Activated CD4-positive, CD25-positive, alpha-beta regulatory T cell treated with anti-CD3 and anti-CD28 coated beads, Interleukin-2, amount 50 U/mL, for 72 hours (primary cell): ENCODE measurements at places on chromosomes 11 and 22.
A peak's percentile ranks its signal among the peaks of the same experiment; 100 is the strongest.

DNA sequence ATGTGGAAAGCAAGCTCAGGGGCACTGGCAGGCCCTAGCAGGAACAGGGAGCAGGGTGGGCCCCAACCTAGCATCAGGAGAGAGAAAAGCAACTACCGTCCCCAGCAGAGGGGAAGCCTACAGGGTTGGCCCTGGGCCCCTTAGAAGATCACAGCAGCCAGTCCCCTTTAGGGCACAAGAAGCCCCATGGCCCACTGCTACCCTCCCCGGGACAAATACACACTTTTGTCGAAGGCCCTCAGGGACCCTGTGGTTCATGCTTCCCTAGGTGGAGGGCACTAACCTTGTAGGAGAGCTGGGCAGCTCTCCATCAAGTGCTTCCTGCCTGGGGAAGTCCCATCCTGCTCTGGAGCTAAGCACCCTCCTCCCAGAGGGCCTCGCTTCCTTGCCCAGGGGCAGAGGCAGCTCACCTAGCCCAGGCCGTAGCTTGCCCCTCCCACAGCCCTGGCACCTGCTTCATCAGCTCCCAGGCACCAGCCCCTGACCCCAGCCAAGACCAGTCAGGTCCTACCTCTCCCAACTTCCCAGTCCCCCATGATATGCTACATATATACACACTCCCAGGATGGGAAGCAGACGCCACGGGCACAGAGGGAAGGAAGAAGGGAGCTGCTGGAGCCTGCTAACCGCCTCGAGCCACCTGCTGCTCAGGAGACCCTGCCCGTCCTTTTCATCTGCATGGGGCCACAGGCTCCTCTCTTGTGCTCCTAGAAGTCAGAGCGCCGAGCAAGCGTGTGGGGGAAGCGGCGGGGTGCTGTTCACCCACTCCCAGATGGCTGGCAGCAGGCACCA lies 20.1 kb downstream of the SUN2 start:
- no peak for DNase-seq

- DNase-seq, result no peak
Measured at GRCh38 chr22:28989484-28989883, 72.1 kb downstream of the C22orf31 start.

GRCh38 chr11:76193219-76193618 lies 13.1 kb downstream of the WNT11 start:
- DNase-seq, result no peak

- no peak for DNase-seq
Measured at GRCh38 chr11:86460461-86461385, 86.0 kb downstream of the CCDC81 start.

DNA sequence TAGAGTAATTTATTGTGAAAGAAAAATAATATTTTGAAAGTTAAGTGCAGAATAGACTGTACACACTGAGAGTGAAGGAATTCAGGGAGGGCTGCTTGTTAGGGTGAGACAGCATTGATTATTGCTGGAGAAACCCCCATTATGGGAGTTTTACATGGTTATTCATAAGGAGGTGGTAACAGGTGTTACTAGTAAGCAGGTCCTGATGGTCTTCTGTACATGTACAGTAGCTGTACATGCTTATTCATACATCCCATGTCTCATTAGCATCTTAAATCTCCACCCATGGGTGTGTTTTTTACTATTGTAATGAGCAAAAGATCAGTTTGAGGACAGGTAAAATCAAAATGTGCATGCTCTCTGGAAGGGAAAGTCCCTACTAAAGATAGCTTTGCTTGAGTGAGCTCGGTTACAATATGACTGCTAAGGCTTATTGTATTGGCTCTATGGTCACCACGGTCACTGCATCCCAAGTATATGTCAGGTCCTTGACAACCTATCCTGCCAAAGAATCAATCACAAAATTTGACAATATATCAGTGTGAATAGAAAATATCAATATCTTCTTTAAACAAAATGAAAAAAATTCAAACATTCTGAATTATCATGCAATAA lies 6.2 kb downstream of the KDM4F start:
- no peak for DNase-seq

GRCh38 chr11:86314636-86315035 lies 12.6 kb downstream of the HIKESHI start:
- DNase-seq, result no peak

DNA sequence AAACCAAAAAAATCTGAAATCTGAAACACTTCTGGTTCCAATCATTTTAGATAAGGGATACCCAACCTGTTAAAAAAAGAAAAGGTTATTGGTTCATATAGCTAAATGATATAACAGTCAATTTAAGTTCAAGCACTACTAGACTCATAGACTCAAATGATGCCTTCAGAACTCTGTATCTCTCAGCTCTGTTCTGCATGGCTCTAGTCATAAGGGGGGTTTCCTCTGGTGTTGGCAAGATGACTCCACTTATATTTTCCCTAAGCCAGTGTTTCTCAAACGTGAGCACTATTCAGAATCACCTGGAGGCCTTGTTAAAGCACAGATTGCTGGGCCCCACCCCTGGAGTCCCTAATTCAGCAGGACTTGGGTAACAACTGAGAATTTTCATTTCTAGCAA lies 11.5 kb upstream of the RRAS2 start:
- no peak for DNase-seq

DNA sequence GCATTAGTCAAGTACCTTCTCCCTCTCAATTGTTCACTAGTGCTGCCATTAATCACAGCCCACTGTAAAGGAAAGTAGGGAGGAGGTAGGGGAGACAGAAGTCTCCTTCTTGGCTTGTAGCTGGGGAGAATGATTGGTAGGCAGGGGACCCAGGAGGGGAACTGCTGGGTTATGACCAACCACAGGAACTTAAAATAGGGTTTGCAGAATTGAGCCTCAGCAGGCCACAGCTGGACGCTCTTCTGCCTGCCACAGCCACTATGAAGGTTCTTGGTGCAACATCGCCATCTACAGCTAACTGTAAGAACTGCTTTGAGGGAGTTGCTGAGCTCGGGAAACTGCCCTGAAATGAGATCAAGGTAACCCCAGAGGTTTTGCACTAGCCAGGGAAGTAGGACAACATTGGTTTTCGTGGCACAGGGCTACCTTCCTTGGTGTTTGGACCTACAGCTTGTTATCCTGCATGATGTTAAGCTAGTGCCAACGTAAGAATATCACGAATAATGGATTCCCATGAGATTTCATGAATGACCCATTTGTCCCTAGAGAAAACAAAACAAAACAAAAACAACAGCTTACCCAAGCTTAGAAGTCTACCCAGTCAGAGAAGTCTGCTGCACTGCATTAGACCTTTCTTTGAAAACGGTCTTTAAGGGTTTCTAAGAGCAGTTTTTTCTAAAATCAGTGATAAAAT lies 787.1 kb upstream of the API5 start:
- no peak for DNase-seq

DNA sequence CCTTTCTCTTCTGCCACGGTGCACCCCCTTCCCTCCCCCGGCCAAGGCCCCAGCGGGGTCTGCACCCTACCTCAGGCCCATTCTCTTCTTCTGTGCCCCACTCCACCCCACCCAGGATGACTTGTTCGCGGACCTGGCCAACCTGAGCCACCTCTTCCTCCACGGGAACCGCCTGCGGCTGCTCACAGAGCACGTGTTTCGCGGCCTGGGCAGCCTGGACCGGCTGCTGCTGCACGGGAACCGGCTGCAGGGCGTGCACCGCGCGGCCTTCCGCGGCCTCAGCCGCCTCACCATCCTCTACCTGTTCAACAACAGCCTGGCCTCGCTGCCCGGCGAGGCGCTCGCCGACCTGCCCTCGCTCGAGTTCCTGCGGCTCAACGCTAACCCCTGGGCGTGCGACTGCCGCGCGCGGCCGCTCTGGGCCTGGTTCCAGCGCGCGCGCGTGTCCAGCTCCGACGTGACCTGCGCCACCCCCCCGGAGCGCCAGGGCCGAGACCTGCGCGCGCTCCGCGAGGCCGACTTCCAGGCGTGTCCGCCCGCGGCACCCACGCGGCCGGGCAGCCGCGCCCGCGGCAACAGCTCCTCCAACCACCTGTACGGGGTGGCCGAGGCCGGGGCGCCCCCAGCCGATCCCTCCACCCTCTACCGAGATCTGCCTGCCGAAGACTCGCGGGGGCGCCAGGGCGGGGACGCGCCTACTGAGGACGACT lies 15.9 kb downstream of the RTN4RL2 start:
- DNase-seq, result no peak

DNA sequence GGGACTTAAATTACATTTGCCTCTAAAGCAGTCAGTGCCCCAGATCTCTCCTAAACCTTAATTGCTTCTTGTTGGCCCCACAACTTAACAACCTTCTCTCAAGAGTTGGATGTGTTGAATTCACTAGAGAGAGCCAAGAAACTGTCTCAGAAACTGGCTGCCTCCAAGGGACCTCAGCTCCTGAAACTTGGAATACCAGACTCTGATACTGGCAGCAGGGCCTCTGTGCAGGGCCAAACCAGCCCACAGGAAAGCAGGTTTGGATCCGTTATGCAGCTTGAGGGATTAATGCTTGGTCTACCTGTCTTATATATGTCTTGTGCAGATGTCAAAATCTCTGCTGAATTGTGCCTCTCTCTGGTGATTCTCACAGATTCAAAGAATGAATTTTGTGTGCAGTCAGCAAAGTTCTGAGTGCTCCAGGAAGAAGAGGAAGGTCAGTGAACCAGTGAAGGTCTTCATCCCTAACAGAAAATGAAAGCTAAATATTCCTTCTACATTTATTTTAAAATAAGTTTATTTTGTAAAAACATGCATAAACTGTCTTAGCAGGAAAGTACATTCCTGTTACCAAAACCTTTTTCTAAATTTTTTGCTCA lies 70.8 kb downstream of the LIF start:
- DNase-seq, result no peak

- no peak for DNase-seq
Measured at GRCh38 chr11:86116386-86116726, 47.5 kb upstream of the PICALM start.

GRCh38 chr11:9821008-9821752 lies 157.3 kb downstream of the SWAP70 start:
- no peak for DNase-seq

- peak; percentile 39 for DNase-seq
Measured at GRCh38 chr11:66221726-66222236, 46.7 kb upstream of the RAB1B start.

DNA sequence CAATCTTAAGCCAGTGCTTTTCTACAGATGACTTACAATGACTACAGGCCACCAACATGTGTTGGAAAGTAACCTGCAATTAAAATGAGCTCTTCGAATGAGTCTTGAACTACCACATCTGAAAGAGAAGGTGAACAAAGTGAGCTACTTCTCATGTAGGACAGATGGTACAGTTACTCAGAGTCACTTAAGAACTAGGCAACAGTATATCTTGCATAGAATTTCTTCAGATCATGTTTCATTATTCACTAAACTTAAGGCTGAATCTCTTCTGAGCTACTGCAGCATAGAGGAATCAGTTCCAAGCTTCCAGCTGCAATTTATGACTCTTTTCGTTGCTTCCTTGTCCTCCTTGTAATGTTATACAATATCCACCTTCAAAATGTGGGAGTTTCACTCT lies 270.9 kb downstream of the TTC28 start:
- no peak for DNase-seq

GRCh38 chr11:111327908-111328624 lies 29.7 kb downstream of the POU2AF3 start:
- DNase-seq, result no peak

DNA sequence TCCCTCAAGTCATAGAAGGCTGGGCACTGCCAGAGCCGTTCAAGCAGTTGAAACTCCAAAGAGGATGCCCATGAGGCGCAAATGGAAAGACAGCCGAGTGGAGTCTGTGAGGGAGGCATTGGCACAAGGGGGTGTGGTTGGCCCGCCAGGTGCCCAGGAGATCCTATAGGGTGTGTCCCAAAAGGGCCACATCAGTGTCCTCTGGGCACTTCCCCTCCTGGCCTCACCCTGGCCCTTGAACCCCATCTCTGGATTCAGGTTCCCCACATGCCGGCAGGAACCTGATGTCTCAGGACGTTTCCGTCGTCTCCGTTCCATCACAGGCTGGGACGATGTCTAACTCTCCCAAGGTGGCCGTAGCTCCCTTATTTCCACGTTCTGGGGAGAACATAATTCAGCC lies 54.3 kb downstream of the SBF1 start:
- no peak for DNase-seq

- no peak for DNase-seq
Measured at GRCh38 chr11:32343325-32344008, 91.9 kb downstream of the WT1 start.

DNA sequence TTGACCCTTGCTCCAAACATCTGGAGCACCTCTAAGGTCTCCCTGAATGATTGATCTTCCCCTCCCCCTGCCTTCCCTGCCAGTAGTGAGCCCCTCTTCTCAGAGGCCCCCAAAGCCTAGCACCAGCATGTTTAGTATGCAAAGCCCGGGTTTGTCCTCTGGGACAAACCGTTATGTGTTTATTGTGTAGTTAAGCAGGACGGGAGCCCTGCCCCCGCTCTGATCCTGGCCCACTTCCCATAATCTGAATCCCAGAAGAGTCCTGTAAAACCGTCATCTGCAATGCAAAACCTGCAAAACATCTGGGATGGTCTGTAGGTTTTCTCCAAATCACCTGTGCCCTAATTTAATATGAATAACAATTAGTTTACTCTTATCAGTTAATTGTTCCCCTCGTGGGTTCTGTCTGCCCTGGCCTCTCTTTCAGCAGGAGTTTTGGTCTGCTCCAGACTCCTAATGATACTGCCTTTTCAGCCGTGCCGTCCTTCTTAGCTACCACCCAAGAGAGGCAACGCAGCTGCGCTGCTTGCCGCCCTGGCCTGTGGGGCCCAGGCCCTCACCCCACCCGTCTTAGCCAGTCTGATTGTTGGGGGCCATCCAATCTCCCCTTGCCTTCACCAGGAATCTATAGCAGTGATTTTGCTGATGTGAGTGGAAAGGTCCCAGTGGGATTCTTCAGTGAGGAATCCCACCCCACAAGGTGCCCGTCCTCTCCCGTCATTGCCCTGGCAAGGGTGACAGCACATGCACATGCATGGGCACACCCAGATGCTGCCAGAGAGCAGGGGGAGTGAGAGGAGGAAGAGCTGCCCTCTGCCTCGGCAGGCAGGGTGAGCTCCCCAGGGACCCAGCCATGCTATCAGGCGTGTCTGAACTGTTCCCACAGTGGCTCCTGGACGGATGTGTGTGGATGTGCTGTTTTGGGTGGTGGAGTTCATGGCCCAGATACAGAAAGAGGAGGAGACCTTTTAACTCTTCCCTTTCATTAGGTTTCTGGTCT lies 3.0 kb upstream of the B3GAT1 start:
- no peak for DNase-seq

GRCh38 chr11:3080104-3080503 lies 22.9 kb upstream of the CARS1 start:
- no peak for DNase-seq

GRCh38 chr22:47808236-47808635 lies 1045.8 kb downstream of the TBC1D22A start:
- no peak for DNase-seq

- no peak for DNase-seq
Measured at GRCh38 chr11:9180784-9181183, 84.4 kb downstream of the DENND5A start.

DNA sequence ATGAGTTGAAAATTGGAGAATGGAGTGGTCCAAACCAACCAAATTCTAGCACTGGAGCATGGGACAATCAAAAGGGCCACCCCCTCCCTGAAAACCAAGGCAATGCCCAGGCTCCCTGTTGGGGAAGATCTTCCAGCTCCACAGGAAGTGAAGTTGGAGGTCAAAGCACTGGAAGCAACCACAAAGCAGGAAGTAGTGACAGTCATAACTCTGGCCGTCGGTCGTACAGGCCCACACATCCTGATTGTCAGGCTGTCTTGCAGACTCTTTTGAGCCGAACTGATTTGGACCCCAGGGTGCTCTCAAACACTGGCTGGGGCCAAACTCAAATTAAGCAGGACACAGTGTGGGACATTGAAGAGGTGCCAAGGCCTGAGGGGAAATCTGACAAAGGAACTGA lies 80.5 kb upstream of the ADSL start:
- DNase-seq, result no peak
